ENCODE measurements at places on chromosomes 12 and 14.

GRCh38 chr14:25026476-25027137 is 23.3 kb downstream of the STXBP6 start:
- no peak for DNase-seq

- DNase-seq: no peak
Observed at GRCh38 chr14:61632401-61632800, 62.9 kb upstream of the HIF1A start.

GRCh38 chr14:105398726-105399465 is 558 bp downstream of the TEX22 start:
- DNase-seq: no peak

GRCh38 chr14:21136024-21136423 is 19.8 kb downstream of the OR5AU1 start:
- no peak for DNase-seq

- no peak for DNase-seq
Observed at GRCh38 chr14:95054346-95055280, 102.7 kb downstream of the DICER1 start.

- peak; percentile 16 for DNase-seq
Observed at GRCh38 chr14:102088012-102088792, 1.4 kb upstream of the HSP90AA1 start.

GRCh38 chr12:109888179-109889020 is 8.1 kb upstream of the GLTP start:
- DNase-seq: no peak
